HCEC 1CT (cell line): ENCODE measurements at places on chromosomes 6 and 20.
A peak's percentile ranks its signal among the peaks of the same experiment; 100 is the strongest.

DNA sequence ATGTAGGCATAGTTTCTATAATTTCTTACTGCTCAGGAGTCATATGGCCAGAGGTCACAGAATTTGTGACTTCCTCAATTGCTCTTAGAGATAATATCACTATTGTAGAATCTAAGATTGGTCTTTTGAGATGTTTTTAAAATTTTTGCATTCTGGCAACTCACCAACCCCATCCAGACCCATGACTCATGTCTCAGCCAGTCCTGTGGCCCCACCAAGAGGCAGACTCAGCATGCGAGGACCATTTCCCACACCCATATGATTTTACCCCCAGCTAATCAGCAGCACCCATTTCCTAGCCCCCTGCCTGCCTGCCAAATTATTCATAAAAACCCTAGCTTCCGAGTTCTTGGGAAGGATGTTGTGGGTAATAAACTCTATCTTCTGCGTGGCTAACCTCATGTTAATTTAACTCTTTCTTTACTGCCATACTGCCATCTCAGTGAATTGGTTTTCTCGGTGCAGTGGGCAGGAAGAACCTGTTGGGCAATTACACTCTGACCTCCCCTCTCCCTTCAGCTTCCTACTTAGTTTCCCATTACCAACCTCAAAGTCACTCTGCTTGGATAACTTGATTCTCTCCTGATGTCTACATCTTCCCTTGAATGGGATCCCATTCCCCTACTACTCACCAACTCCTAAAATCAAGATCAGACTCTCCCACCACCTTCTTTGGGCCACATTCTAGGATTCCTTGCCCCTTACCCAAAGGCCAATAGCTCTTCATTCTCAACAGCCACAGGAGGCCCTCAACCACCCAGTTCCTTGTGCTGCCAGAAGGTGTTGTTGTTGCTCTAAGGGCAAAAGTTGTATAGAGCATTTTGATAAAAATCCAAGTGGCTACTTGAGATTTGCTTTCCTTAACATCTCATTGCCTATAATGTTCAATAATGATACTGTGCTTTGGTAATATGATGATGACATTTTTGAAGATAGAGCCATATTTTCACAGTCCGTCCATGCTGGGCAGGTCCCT lies 16.2 kb upstream of the IYD start:
- DNase-seq, result no peak

DNA sequence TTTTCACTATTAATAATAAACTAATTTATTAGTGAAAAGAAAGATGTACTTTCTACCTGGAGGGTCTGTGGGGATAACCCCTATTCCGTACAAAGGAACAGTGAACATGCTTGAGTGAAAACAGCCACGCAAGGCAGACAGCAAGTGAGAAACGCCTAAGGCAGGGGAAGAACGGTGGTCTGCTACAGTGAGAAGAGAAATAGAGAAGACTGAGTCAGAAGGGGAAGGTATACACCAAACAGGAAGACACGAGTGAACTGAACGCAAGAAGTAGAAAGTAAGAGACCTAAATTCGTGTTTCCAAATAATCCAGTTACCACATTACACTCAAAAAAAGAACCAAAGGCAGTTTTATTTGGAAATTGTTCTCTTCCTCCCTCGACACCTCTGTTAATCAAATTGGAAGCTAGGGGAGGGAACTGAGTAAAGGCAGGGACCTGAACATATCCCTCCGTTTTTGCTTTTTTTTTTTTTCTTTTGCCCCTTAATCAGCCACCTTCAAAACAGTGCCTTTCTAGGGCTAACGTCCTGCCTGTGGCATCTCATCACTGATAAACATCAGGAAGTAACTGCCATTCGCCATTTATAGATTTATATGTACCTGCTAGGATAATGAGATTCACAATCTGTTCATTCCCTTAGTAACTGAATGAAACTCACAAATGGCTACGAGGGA lies 48.9 kb downstream of the ATXN1 start:
- no peak for DNase-seq

DNA sequence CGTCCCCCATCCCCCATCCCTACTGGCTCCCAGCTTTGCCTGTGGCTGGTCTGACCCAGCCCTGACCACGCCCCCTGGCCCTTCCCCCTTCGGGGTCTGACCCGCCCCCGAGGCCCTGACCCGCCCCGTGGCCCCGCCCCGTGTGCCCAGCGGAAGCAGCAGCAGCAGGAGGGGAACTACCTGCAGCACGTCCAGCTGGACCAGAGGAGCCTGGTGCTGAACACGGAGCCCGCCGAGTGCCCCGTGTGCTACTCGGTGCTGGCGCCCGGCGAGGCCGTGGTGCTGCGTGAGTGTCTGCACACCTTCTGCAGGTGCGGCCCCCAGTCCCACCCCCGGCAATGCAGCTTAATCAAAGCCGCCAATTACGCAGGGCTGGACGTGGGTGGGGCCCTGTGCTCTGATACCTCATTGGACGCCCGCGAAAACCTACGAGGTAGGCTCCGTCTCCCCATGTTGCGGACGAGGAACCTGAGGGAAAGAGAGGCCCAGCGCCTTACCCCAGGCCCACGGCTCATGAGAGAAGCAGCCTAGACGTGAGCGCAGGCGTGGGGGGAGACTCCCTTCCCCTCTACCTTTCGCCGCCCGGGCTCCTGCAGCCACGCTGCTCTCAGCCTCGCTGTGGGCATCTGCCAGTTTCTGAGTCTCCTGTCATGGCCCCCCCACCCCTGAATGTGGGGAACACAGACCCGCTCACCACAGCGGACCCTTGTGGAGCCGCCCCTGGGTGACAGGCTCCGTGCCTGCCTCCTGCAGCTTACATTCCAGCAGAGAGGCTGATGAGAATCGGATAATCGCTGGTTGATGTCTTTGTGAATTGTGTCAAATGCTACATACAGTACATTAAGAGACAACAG lies 12.8 kb downstream of the RBCK1 start:
- no peak for DNase-seq

DNA sequence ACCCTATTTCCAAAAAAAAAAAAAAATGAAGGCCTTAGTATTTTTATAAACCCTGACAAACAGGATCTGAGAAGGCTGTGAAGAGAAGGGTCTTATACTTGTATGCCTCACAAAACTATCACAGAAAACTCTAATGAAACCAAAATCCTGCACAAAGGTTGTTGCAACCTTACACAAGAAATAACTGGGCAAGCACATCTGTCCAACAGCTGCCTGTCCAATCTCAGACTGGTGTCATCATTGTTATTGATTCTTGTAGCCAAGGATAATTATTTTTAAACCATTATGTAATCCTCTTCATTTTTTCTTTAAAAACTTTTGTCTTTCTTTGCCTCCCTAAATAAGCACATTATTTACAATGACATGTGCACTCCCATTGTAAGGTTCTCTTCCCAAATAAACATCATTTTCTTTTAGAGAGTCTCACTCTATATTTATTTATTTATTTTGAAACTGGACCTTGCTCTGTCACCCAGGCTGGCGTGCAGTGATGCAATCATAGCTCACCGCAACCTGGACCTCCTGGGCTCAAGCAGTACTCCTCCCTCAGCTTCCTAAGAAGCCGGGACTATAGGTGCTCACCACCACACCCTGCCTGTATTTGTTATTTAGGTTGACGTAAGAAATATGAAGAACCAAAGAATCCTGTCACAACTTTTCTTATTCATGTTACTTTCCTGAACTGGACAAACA lies 697.1 kb downstream of the DOK5 start:
- DNase-seq, result no peak

- DNase-seq, result peak; percentile 45
These were observed 687 bp upstream of the HTR1B start for GRCh38 chr6:77463861-77464494.

DNA sequence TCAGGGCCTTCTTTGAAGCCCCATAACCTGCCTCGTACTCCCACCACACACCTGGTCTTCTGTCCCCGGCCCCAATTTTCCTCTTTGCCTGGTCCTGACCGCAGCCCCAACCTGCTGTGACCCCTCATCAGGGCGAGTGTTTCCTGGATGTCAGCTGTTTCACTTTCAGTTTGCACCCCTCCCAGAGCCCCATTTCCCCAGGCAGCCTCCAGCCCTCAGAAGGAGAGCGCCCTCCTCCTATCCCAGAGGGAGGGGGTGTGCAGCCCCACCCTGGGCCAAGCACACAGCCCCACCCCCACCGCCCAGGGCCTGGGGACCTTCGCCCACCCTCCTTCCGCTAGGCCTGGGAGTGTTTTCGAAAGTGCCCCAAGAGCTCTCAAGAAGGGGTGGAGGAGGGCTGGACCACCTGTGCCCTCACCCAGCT lies 1.5 kb downstream of the BAK1 start:
- no peak for DNase-seq

- DNase-seq, result no peak
These were observed 96.7 kb upstream of the ENPP5 start for GRCh38 chr6:46267515-46267914.

DNA sequence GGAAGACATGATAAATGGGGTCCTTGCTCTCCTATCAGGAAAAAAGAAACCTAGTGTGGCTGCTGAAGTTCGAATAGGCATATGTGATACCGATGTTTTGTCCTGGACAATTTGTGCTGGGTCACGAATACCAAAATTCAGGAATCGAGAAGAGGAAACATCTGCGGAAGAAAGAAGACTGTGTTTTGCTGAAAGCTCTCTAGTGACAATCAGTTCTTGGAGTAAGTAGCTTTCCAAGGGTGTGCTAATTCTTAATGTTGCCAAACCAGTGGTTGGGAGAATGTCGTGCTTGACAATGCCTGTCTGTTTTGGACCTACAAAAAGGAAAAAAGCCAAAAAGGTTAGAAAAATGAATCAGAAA lies 956.1 kb downstream of the PHF3 start:
- DNase-seq, result no peak

DNA sequence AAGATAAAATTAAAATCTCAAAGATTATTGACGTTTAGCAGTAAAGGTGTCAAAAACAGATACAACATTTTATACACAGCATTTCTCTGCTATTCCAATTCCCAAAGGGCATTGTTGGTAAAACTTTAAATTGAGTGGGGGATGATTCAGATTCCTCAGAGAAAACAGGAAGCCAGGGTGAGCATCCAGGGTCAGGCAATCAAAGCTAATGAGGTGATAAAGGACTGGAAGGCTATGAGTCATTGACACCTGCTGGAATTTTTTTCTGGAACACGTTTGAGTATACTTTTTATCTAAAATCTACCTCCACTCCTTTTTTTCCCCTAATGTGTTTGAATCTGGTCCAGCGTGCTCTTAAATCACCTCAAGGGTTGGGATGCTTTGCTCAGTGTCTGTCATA lies 52.2 kb downstream of the FKBP1C start:
- no peak for DNase-seq

GRCh38 chr6:52872031-52872430 lies 31.4 kb upstream of the GSTA5 start:
- DNase-seq, result peak; percentile 13

DNA sequence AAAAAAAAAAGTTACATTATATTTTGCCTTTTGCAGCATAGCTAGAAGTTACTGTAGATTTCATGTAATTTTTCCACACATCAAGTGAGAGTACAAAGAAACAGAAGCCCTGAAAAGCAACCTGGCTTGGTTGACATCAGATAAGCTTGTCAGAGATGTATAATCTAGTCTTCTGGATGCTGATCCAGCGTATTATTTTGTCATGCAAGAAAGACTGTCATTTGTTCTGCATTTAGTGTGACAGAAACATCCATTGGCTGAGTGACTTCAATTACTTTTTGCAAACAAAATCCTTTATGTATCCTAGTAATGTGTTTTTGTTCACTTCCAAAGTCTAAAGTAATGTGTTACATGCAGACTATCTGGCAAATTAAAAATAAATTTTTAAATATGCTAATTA lies 75.3 kb downstream of the FAM83B start:
- no peak for DNase-seq

DNA sequence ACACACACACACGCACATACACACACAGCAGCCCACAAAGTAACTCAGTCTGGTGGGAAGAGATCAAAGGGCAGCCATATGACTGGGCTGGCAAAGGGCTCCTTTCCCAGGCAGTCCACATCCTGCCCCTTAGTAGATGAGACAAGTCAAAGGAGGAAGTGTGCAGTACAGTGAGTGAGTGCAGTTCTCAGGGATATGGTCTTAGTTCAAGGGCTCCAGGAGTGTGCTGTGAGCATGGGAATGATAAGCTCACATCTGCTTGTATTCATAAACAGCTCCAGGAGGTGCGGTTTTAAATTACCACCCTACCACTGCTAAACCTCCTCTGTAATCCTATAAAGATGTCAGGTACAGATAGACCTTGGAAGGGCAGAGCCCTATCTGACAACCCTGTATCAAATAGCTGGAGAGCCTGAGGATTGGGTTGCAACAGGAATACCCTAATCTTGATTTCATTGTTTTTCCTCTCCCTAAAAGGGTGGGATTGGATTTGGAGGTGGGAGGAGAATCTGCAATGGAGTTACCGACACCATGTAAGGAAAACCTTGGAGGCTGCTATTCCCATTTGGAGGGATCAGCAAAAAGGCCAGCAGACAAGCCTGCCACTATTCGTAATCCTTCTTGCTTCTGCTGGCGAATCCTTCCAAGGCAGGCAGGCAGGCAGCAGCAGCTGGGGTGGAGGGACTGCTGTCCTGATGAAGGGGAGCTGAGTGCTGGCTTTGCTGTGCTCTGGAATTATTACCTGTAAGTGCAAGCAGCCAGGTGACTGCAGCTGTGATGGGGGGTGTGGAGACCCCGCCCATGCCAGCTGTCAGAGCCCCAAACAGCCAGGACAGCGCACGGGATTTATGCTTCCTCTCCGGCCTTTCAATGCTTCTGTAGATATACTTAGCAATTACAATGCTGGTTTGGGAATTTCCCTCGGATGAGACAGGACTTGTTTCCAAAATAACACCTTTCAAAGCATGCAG lies 342.7 kb downstream of the PRL start:
- peak; percentile 20 for DNase-seq

GRCh38 chr6:123380257-123380656 lies 256.5 kb downstream of the TRDN start:
- no peak for DNase-seq

DNA sequence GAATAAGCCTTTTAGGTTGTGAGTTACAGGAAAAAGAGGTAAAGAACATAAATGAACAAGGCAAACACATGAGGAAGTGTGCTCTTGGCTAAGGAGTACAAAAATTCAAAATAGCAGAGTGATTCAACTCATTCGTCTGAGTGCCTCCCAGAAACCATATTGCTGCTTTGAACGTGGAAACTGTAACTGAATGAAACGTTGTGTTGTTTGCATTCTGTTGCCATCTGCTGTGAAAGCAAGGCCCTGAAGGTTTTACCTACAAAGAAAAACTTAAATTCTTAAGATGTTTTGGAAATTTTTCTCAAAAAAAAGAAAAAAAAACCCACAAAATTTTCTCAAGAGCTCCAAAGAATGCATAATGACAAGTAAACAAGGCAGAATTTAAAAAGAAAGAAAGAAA lies 375.4 kb upstream of the HS3ST5 start:
- DNase-seq, result no peak

DNA sequence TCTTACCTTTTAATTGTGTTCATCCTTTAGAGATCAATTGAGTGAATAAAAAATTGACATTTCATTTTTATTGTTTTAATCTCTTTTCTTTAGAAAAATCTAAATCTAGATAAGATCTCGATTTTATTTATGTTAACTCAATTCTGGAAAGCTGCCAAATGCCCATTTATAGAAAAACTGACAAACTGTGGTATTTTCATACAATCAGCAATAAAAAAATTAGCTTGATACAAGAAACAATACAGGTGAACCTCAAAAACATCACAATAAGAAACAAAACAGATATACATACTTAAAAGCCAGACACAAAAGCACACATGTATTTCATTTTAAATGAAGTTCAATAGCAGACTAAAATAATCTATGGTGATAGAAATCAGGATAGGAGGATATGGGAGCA lies 30.0 kb upstream of the ARHGAP18 start:
- no peak for DNase-seq
